Spleen (tissue), 13 donors: ENCODE measurements at places on chromosomes 1 and 21. TPM values are rescaled to one million over a fixed set of nuclear protein-coding genes. Genes with fewer than 3 reads are reported as not detected.

The PTGFR gene
- total RNA-seq = 0.57 TPM

The PYCR2 gene
- 68.3 TPM for total RNA-seq

The ZNF326 gene
- total RNA-seq = 27.9 TPM

The SLC6A17 gene
- total RNA-seq = not detected

The RGS1 gene
- 94.0 TPM for total RNA-seq

The OR10J4 gene
- total RNA-seq = not detected

The RAB29 gene
- 37.4 TPM for total RNA-seq

The SLC2A1 gene
- total RNA-seq = 33.8 TPM

The DNAJC8 gene
- total RNA-seq = 55.1 TPM

The SGIP1 gene
- total RNA-seq = 0.87 TPM

The SPRR1A gene
- total RNA-seq = not detected

The AGBL4 gene
- total RNA-seq = 0.67 TPM
